ENCODE measurements at places on chromosomes 11 and 22.

GRCh38 chr11:131219646-131220045 lies 150.8 kb upstream of the NTM start:
- no peak for DNase-seq

DNA sequence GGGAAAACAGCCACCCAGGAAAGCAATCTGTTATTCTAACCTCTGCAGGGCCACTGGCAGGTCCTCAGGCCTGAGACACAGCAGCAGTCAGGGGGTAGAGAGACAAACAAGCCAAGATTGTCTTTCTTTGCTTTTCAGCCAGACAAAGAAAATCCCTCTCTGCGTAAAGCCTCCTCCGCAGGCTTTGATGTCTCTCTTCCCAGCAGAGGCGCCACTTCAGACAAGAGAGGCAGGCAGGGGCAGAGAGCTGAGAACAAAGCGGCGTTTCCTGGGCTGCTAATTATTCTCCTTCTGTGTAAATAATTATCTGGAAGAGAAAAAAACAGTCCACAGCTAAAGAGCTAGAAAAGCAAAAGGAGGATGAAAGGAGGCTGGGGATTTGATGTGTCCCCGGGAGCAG lies 102.7 kb upstream of the SEZ6L start:
- DNase-seq, result no peak

DNA sequence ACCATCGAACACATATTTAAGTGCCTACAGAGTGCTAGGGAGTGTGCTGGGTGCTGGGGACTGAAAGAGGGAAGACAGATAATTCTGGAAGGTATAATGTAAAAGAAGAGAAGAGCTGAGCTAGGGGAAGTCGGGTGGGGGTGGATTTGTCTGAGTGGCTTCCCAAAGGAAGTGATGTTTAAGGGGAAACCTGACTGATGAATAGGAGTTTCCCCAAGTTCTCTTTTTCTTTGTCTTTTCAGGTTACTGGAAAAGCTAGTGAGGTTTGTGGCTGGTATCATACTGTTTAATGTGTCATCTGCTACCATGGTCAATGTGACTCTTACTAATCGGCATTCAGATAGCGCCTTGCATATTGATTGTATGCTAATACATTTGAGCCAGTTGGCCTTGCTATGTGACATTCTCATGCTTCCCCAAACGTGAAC lies 151.6 kb upstream of the MTMR2 start:
- DNase-seq, result no peak

GRCh38 chr22:43884600-43885318 lies 7.1 kb downstream of the PNPLA5 start:
- no peak for DNase-seq

- no peak for DNase-seq
Observed at GRCh38 chr22:45602824-45603595, 68.6 kb upstream of the ATXN10 start.

DNA sequence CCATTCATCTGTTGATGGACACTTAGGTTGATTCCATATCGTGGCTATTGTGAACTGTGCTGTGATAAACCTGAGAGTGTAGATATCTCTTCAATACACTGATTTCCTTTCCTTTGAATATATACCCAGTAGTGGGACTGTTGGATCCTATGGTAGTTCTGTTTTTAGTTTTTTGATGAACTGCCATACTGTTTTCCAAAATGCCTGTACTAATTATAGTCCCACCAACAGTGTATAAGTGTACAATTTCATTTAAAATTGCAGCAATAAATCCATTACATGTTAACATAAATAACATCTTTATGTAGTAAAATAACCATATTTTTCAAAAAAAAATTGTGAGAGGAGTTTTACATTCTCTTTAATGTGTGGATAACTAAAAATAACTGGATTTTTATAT lies 65.0 kb upstream of the SYT9 start:
- no peak for DNase-seq

- DNase-seq, result no peak
Observed at GRCh38 chr22:40276996-40277823, 69.1 kb upstream of the ADSL start.

GRCh38 chr11:70517988-70518907 lies 119.9 kb downstream of the CTTN start:
- no peak for DNase-seq

DNA sequence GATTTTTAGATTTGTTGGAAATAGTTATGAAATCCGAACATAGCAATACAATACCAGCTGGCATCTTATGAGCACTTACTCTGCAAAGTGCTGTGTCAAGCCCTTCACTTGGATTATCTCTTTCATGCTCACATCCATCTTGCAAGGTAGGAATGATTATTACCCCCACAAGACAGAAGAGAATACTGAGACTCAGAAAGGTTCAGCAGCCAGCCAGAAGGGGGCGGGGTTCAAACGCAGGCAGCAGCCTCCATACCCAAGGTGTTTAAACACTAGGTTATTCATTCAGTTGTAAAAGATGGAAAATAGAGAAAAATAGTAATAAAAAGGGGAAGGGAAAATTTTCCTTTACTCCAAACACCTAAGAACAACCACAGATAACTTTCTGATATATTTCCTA lies 158.5 kb downstream of the CCDC34 start:
- DNase-seq, result no peak

- DNase-seq, result no peak
Observed at GRCh38 chr22:43110927-43111623, 525 bp downstream of the BIK start.

- DNase-seq, result no peak
Observed at GRCh38 chr11:90343673-90344072, 120.8 kb upstream of the CHORDC1 start.

DNA sequence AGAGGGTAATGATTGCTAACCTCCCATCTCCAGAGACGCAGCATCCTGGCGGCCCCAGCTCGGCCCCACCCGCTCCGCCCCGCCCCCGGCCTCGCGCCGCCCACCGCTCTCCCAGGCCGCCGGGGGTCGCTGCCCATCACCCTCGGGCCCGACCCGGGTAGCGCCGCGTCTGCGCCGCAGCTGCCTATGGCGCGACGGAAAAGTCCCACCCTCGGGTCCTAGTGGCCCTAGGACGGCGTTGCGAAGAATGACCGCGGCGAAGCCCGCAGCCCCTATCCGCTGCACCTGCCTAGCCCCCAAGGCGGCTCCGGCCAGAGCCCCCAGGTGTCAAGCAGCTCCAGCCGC lies 457 bp downstream of the CPSF7 start:
- DNase-seq, result no peak

GRCh38 chr11:102144357-102145355 lies 34.4 kb downstream of the YAP1 start:
- DNase-seq, result no peak

DNA sequence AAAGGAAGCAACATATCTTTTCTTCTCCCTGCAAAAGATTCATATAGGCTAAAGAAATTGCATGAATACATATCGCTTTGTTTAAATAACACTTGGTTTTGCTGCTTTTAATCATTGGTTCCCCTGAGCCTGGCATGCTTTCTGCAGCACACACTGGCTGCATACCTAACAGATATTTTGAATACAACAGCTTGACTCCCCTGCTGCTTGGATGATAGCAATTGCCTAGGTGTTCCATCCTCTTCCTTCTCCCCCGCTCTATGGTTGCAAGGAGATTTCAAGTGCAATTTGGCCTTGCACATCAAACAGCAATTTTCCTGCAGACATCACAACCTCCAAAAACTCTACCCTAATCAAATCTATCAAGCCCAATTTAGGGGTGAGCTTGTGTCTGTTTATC lies 430.0 kb downstream of the NTM start:
- no peak for DNase-seq

- no peak for DNase-seq
Observed at GRCh38 chr11:69999721-70000120, 78.4 kb upstream of the ANO1 start.

GRCh38 chr22:45932071-45932470 lies 44.9 kb downstream of the WNT7B start:
- no peak for DNase-seq

- no peak for DNase-seq
Observed at GRCh38 chr11:39363571-39363970, 2095.9 kb downstream of the LRRC4C start.

DNA sequence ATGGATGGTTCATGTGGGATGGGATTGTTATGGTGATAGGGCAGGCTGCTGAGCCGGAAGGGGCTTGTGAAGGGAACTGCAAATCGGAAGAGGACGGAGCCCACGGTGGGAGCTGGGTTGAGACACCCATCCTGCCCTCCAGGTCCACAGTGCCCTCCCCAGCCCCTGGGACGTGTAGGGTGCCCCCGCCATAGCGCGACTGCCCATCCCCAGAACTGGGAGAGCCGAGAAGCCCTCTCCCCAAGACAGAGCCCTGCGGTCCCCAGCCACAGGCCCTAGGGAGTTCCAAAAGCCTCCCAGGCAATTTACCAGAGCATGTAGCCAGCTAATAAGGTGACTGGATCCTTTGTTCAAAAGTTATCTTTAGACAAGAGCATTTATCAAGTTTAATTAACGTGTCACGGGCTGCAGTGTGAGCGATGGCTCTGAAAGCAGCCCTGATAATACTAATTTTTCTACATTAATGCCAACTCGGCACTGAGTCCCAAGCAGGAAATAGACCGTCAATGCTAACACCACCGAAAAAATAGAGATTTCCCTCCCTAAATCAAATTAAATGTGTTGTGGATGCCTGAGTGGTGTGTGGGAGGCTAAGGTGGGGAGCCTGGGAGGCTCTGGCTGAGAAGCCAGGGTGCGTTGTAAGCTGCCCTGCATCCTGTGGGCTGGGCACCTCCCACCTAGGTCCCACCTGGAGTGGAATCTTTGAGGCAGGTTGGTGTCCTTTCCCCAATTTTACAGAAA lies 76.8 kb upstream of the RTL6 start:
- DNase-seq, result no peak

DNA sequence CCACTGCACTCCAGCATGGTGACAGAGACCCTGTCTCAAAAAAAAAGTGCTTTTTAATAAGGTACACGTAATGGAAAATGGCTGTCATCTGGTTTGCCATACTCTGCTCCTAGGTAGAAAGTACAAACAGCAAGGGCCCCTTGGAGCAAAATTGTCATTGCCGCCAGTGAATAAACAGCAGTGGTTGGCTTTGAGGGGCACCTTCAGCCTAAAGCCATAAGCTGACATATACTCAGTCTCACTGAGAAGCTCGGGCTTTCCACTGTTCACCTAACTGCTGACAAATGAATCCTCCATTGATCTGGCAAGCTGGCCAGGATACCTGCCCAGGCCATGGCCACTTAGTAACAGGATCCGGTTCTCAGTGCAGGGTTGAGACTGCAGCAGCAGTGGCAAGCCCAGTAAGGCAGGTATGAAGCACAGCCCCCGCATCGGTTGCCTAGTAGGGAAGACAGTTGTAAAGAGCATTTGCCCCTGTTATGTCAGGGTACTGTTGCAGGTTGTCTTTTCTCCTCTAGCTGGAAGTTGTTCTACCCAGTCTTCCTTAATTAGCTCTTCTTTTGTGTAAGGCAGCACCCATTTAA lies 38.8 kb downstream of the MARK2 start:
- DNase-seq, result no peak

DNA sequence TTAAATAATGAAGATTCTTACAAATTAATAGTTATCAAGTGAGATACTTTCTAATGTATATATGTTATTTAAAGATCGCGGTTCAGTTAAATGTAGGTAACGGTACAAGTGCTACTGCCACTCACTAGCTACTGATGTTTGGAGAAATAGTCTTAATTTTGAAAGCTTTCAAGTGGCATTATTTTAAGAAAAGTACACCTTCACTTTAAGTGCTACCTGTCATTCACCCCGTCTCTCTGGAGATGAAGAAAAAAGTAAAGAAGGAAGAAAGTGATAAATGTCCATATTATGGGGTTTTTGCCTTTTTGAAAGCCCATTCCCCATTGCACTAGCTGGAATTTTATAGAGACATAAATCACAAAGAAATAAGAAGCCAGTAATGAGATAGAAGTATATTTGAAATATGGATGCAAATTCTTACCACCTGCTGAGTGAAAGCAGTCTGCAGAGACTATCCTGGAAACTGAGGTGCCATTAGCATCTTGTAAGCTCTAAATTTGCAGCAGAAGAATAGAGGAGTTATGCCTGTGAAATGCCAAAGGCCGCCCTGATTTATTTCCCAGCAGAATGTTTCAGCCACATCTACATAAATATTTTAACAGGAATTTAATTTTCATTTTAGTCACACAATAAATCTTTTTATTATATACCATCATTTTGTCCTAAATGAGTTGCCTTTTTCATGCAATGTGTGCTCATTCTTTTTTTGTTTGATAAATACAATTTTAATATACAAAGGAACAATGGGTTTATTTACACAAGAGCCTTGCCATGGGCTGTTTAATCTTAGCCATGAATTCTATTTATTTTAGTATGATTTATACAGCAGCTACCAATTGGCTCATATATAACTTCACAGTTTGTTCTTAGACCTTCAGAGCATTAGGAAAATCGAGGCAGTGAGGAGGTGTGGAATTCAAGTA lies 489.9 kb upstream of the RAG2 start:
- DNase-seq, result no peak

DNA sequence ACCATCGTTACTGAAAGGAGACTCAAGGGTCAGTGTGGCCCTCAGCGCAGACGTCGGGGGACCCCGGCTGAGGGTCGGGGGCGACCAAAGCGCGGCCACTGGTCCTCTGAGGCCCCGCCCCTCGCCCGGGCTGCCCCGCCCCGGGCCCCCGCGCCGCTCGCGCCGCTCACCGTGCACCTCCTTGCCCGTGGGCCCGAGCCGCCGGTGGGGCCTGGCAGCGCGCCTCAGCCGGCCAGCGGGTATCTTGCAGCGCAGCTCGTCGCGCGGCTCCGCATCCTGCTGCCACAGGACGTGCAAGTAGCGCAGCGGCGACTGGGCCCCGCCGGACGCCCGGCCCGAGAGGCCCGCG lies 419 bp downstream of the ANKRD54 start:
- DNase-seq, result no peak

- DNase-seq, result no peak
Observed at GRCh38 chr22:34879001-34879400, 187.0 kb upstream of the ISX start.

DNA sequence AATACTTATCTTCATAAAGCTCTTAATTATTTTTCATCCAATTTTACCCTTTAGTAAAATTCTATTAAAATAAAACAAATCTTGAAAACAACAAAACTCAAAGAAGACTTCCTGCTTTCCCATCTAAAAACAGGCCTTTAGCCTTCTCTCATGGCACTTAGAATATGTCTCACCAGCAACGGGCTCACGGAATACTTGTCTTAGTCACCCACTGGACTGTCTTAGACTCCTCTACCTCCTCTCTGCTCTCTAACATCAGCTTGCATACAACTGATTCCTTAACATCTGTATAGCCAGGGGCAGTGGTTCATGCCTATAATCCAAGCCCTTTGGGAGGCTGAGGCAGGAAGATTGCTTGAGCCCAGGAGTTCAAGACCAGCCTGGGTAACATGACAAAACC lies 13.7 kb downstream of the HPS5 start:
- DNase-seq, result no peak

Measured in cortex of kidney (tissue), 1 donor.